MM.1S (cell line): ENCODE measurements at places on chromosomes 11 and 22.
A peak's percentile ranks its signal among the peaks of the same experiment; 100 is the strongest.

- no peaks in the 10 kb centered on the region for H3K4me1 ChIP-seq
- no peak overlapping the region for H3K27ac ChIP-seq
- DNase-seq = no peak
- H3K27me3 ChIP-seq = no peaks in the 10 kb centered on the region
- H3K4me3 ChIP-seq = no peak overlapping the region
- no peaks in the 10 kb centered on the region for H3K36me3 ChIP-seq
Observed at GRCh38 chr11:75873417-75874221, 58.6 kb downstream of the UVRAG start.

DNA sequence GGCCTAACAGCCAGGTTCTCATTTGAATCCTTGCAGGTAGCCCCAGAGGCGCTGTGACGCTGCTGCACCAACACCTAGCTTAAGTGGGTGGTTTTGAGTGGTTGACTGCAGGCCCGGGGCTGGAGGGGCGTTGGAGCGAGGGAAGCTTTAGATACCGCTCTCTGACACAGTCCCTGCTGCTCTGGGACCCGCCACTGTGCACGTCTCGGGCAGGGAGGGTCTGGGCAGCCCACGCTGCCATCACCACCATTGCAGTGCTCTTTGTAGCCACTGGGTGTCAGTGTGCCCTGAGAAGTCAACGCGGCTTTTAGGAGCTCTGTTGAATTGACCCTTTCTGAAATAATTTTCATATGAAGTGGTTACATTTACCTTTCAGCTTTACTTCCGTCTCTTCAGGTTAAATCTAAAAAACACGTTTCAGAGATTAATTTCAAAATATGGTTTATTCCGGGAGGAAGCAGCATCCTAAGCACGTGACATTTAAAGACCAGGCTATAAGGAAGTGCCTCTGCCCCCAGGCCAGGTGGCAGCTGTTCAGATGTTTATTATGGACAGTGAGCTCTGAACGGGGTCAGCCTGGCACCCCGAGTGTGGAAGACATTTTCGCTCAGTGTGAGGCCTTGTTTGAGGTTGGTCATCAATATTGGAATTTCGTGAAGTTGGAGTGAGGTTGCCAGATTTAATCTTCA, 30.9 kb upstream of the PARVB start:
- no peak overlapping the region for H3K4me3 ChIP-seq
- no peaks in the 10 kb centered on the region for H3K36me3 ChIP-seq
- no peak overlapping the region for H3K27ac ChIP-seq
- DNase-seq = peak; percentile 53
- H3K4me1 ChIP-seq = no peaks in the 10 kb centered on the region

DNA sequence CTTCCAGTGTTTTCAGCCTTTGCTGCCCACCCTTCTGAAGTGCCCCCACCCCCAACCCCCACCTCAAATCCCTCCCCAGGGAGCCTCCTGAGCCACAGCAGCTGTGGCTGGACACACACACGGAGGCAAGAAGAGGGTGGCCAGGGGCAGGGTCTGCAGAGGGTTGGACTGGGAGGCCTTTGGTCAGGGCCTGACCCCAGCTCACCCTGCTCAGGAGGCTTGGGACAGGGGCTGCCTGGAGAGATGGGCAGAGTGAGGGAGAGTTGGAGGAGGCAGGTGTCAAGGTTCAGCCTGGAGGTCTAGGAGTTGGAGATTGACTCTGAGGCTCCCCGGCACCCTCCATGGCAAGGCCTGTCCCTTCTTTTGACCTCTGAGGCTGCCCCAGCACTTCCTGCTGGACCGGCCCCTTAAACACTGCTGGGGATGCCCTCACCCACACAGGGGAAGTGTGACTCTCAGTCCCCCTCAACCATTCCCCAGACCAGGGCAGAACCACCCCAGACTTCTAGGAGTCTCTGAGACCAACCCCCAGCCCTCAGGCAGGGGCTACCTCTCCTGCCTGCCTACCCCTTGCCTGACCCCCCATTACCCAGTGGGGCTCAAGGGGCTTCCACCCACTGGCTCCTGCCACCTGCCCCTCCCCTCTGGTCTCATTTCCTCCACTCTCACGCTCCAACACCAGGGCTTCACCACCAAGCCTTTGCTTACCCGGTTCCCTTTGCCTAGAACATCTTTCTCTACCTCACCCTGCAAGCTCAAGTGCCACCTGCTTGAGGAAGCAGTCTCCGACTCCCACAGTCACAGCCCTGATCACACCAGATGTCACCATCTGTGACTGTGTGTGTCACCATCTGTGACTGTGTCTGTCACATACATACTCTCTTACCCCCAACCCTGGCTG, 8.6 kb downstream of the ARAP1 start:
- DNase-seq = no peak
- H3K4me1 ChIP-seq = no peaks in the 10 kb centered on the region
- no peak overlapping the region for H3K4me3 ChIP-seq
- no peaks in the 10 kb centered on the region for H3K27me3 ChIP-seq
- no peaks in the 10 kb centered on the region for H3K36me3 ChIP-seq

DNA sequence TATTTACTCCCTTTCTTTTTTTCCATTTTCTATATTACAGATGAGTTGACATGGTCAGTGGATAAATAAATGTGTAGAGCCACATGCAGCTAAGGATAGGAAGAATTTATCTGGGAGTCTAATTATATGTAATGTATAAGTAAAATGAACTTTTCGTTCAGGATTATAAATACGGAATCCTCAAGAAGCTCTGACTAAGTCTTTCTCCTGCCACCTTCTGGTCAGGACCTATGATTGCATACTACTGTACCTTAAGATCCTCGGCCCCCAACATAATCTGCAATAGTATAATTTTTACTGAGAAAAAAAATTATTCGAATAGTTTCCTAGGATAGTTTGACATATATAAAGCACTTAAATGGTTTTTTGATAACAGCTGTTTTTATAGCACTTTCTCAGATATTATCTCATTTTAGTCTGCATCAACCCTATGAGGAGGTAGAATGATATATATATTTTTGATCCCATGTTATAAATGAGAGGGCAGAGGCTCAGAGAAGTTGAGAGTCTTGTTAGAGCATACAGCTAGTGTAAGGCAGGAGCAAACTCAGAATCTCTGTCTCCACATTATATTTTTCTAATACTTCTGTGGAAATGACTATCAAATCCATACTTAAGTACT, 36.1 kb downstream of the CCDC90B start:
- peaks cover 12% of the 10 kb centered on the region for H3K4me1 ChIP-seq
- no peaks in the 10 kb centered on the region for H3K36me3 ChIP-seq
- no peak overlapping the region for H3K4me3 ChIP-seq
- DNase-seq = peak; percentile 54
- no peak overlapping the region for H3K27ac ChIP-seq

- no peak overlapping the region for H3K27ac ChIP-seq
- H3K4me3 ChIP-seq = no peak overlapping the region
- H3K36me3 ChIP-seq = no peaks in the 10 kb centered on the region
- H3K4me1 ChIP-seq = peaks cover 12% of the 10 kb centered on the region
- no peak for DNase-seq
Observed at GRCh38 chr11:63882555-63883242, 34.3 kb downstream of the RCOR2 start.
